Colonic mucosa (tissue), 4 donors: ENCODE measurements at places on chromosomes 1 and 21. TPM values are rescaled to one million over a fixed set of nuclear protein-coding genes. Genes with fewer than 3 reads are reported as not detected.

The CASQ2 gene
- total RNA-seq = 0.22 TPM

- no peak for DNase-seq
Observed at GRCh38 chr1:89516055-89516454, 8.6 kb upstream of the LRRC8B start.

DNA sequence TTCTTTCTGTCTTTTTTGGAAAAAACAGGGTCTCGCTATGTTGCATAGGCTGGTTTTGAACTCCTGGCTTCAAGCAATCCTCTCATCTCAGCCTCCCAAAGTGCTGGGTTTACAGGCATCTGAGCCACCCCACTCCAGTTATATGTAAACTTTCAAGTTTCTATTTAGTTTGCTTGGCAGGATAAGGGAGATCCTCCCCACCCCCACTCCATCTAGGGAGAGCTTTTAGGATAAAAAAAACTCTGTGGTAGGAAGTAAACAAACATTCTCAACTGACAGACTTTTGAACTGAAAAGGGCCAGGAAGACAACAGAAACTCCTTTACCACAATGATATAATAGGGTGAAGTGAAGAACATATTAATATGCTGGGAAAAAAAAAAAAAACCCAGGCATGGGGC, 41.0 kb upstream of the ZNF326 start:
- DNase-seq = no peak

GRCh38 chr1:192839162-192840066, 30.6 kb downstream of the RGS2 start:
- DNase-seq = no peak

GRCh38 chr1:211606914-211607753, 28.2 kb upstream of the SLC30A1 start:
- DNase-seq = no peak

The COL11A1 gene
- total RNA-seq = 0.32 TPM

- no peak for DNase-seq
Observed at GRCh38 chr1:11634365-11635192, 19.6 kb downstream of the FBXO2 start.

DNA sequence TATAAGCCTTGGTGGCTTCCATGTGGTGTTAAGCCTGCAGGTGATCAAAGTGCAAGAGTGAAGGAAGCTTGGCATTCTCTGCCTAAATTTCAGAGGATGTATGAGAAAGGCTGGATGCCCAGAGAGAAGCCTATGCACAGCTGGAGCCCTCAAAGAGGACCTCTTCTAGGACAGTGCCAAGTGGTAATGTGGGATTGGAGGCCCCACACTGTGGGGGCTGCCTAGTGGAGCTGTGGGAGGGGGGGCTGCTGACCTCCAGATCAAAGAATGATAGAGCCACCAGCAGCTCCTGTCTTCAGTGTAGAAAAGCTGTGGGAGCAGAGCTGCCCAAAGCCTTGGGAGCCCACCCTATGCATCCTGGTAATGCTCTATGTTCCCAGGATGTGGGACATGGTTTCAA, 1512.7 kb upstream of the TPTE start:
- DNase-seq = no peak

DNA sequence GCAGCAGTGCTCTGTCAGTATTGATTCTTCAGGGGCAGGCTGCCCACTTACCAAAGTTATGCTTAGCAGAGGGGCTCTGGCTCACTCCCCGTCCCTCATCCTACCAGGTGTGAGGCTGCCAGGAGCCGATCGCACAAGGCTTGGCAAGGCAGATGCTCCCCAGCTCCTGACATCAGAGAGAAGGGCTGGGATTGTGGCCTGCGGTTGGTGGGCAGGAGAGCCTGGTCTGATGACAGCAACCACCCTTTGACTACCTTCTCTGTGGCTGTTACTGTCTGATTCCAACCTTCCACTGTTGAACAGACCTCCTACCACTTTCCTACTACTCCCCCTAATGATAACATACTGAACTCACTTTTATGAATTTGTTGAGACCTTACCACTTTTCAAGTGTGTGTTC, 23.7 kb upstream of the WDR26 start:
- no peak for DNase-seq

GRCh38 chr1:115300087-115300876, 37.8 kb downstream of the NGF start:
- DNase-seq = no peak

- no peak for DNase-seq
Observed at GRCh38 chr21:25577424-25578055, 29.7 kb downstream of the MRPL39 start.

- DNase-seq = no peak
Observed at GRCh38 chr1:221284028-221284427, 404.8 kb downstream of the HLX start.

The KRTAP27-1 gene
- total RNA-seq = not detected

The MAGI3 gene
- total RNA-seq = 46.5 TPM

DNA sequence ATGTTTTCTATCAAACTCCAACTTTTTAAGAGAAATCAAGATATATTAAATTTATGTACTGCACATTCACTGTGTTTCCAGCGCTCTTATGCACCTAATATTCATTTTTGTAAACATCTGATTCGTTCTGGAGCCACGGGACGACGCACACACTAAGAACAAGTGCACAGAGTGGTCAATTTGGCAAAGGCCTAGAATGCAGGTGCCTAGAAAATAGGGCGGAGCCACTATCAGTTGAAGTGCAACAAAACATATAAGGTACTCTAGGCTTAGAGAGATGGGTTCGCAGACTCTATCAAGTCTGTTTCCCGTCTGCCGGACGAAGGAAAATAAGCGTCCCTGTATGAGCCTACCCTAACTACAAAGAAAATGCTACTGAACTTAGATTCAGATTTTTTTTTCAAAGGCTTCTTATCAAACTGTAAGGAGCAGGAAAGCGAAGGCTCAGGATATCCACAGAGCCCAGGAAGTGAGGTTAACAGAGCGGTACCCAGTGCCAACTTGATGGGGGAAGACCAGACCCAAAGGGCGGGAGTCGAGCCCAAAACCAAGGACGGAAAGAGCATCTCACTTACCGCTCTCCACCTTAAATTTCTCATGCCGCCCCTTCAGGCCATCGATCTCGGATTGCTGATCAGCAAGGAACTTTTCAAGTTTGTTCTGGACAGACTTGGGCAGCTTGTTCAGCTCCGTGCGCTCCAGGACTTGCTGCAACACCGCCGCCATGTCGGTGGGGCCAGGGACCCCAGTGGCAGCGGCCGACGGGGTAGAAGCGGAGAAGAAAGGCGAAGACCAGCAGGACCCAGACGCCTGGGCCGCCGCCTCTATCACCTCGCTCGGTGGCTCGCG, 526 bp downstream of the TPR start:
- DNase-seq = peak; percentile 32

The C4BPA gene
- total RNA-seq = 2.3 TPM

GRCh38 chr1:9289090-9289534, 3.6 kb upstream of the SPSB1 start:
- peak; percentile 90 for DNase-seq

The PLPPR5 gene
- total RNA-seq = not detected

GRCh38 chr1:200380589-200381021, 29.2 kb downstream of the ZNF281 start:
- DNase-seq = no peak

DNA sequence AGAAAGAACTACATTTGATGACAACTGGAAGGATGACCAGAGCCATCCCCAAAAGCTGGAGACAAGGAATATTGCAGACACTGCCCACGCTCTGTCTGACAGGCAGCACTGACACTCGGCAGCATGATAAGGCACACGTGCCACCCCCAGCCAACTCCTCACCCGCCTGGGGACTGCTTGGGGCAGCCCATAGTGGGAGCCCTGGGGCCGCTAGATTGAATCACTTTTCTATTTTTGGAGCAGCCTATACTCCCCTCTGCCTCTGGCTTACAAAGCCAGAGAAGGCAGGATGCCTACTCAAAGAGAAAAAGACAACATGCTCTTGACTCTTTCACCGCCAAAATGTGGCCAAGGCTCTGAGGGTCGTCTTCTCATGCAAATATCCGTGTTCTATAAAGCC, 1.3 kb downstream of the SMG5 start:
- DNase-seq = no peak

DNA sequence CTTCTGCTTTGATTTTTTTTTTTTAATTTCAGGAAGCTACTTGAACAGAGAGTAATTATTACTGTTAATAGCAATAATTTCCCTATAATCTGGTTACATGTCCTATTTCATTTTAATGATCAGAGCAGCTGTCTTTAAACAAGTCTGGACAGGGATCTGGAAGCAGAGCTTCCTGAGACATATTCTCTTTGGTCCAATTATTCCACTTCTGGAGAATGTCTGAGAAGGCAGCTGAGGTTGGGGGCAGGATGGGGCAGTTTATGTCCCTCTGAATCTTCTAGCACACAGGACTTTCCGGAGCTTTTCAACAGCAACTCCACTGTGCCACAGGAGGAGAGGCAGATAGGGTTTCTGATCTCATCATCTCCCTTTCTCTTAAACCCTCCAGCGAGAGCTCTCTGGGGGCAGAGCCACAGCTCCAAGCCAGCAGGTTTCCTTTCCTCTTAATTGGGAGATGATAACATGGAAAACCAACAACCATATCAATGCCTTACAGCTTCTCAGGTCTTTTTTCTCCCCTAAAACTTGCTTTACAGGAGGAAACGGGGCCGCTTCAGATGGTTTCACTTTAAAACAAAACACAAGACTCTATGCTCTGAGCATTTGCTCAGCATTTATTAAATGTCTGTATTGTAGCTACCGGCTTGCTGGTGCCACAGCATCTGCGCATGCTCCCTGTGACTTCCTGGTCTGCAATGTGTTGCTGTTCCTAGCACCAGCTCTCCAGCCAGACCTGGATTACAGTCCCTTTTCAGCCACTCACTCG, 425.7 kb upstream of the USP24 start:
- peak; percentile 56 for DNase-seq
